ENCODE measurements at places on chromosomes 2 and 18. TPM values are rescaled to one million over a fixed set of nuclear protein-coding genes. Genes with fewer than 3 reads are reported as not detected.

- DNase-seq = no peak
Measured at GRCh38 chr2:157684940-157685466, 56.3 kb upstream of the ACVR1C start.

TUBB8B gene
- not detected for total RNA-seq

CCL20 gene
- total RNA-seq = not detected

GRCh38 chr18:11518788-11519685, 90.4 kb upstream of the SLC35G4 start:
- DNase-seq = no peak

DNA sequence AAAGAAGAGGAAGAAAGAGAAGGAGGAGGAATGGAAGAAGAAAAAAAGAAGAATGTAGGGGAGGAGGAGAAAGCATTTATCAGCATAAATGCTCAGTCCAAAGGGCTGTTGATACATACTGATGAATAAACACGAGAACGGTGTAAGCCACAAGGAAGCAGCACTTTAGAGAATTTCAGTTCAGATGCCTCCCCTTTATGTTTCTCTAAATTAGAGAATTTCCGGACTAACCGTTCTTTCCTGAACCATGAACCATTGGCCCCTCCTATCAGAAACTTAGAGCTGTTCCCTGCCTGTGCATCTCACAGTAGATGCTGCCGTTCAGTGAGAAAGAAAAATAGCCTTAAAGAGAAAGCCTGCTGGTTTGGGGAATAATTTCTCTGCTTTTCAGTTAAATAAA, 49.2 kb upstream of the TUBA3D start:
- DNase-seq = no peak

DNA sequence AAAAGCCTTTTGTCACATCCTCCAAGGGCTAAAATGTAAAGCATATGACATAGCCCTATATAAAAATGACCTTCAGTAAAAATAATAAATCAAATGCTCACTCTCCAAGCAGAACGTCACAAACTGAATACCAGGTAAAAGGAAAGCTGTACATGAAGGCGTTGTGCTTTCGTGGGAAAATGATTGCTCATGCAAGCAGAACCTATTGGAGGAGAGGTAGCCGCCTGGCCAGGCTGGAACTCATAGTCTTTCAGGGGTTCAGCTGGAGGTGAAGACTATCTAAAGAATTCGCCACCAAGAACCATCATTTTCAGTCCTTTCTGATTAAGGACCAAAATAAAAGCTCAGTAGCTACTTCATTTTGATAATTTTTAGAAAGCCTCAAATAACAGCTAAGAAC, 44.7 kb downstream of the ANKRD44 start:
- DNase-seq = no peak

GRCh38 chr18:35835833-35836232, 136.6 kb upstream of the RMP24 start:
- no peak for DNase-seq

DSG4 gene
- not detected for total RNA-seq

KLHL41 gene
- 2.6 TPM for total RNA-seq

GRCh38 chr2:96893289-96894150, 23.6 kb upstream of the SEMA4C start:
- no peak for DNase-seq

DNA sequence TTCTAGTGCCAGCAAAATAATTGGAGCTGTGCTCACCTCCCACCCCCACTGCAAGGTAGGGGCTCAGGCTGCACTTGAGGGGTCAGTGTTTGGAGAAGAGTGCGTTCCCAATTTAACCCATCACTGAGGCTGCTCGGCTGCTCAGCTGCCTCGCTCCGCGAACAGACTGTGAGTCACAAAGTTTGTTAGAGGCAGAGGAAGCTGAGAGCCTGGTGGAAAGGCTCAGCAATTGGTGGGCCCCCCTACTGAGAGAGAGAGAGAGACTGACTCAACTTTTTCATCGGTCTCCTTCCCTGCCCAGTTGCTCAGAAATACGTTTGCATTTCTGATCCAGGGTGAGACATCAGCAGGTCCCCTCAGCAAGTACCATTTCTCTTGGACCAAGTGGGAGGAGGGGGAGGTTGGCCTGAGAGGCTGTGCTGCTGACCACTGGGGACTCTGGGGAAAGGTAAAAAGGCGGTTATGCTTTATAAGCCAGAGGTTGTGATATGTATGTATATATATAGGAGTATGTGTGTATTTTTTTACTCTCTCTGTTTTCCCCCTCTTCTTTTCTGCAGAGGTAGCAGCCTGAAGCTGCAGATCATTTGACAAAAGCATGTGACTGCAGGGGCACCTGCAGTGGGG, 1.5 kb downstream of the EFR3B start:
- no peak for DNase-seq

- DNase-seq = no peak
Measured at GRCh38 chr2:11154016-11154922, 998 bp upstream of the SLC66A3 start.

DNA sequence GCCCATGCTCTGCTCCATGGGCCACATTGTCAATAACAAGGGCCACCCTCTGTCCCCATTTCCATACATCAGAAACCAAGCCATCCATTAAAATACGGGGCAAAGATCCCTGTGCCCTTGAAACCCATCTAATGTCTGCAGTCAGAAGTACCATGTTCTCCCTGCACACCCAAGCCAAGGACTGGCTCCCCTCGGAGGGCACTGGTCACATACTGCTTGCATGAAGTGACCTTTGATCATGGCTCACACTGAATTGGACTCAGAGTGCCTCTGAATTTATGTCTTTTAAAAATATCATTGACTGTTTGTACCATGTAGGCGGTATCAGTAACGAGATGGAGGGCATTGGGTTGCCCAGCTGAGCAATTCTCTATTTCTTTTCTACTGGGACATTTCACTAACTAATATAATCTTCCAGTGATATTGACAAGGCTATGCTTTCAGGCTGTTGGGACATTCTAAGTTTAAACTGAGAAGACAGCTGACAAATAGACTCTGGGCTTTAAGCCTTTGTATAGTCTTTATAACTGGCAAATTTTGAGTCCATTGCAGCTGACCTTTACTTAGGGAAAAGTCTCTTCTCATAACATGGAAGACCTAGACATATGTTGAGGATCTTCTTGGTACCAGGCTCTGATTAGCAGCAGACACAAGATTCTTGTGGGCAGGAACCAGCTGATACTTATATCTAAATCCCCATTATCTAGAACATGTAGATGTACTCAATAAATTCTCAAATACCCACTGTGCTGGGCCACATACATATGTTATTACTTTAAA, 214.3 kb downstream of the MYCN start:
- DNase-seq = no peak

DNA sequence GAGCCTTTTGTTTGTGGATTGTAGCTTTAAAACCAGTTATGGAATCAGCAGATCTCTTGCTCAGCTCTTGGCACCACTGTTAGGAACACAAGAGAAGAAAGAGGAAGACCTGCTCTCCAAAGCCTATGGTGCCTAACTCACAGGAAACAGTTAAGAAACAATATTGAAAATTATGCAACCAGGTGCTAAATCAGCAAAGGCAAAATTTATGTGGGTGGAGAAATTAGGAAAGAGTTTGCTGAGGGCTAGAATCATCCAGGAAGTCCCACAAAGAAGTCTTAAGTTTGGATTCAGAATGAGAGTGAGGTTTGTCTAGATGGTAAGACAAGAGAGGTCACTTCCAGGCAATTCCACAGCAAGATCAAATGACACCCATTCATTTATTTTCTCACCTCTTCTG, 49.4 kb downstream of the AOX1 start:
- no peak for DNase-seq

STK36 gene
- 52.3 TPM for total RNA-seq

MARCO gene
- total RNA-seq = 0.36 TPM

GRCh38 chr18:45540125-45540524, 75.2 kb upstream of the SLC14A2 start:
- DNase-seq = no peak

- DNase-seq = peak; percentile 46
Measured at GRCh38 chr2:221572821-221573429, 821 bp upstream of the EPHA4 start.

GRCh38 chr2:181408861-181409260, 48.3 kb upstream of the ITGA4 start:
- DNase-seq = no peak

GRCh38 chr2:230347659-230348305, 20.8 kb downstream of the SP140L start:
- DNase-seq = no peak

KLHL14 gene
- total RNA-seq = 9.4 TPM

TSPYL6 gene
- total RNA-seq = 0.18 TPM

DNA sequence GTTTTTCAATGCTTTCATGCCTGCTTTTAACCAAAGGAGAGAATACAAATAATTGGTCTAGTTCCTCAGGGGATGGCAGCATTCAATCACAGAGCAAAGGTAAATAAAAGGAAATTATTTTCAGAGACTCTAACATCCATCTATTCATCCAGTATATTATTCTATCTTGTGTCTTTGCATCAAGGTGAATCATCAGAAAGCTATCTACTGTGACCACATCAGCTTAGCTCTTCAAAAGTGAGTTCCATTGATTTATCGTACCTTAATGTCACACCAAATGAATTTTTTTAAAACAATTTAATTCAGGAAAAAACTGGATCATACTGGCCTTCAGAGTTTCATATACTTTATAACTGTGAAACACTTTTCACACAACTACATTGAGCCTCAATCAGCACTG, 66.1 kb downstream of the CHN1 start:
- DNase-seq = no peak

GRCh38 chr2:95041824-95042442, 16.4 kb downstream of the MAL start:
- no peak for DNase-seq

NYAP2 gene
- total RNA-seq = 21.1 TPM

DNA sequence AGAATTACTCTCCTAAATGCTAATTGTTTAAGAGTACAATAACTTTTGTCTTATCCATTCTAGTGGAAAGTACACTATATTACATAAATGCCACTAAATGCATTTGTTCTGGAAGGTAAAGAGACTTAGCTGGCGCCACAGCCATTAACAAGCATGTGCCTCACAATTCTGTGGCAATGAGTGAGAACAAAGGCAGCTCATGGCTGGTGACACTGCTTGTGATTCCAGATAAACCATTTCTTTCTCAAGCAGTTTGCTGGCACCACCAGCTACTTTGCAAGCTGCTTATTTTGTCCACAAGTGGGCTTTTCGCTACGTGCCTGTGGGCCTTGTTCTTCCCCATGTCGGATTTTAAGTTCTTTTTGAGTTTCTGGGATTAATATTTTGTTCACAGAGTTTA, 147.6 kb upstream of the SMAD7 start:
- peak; percentile 15 for DNase-seq

ST3GAL5 gene
- 61.9 TPM for total RNA-seq

GRCh38 chr2:31788273-31788672, 207.5 kb upstream of the SRD5A2 start:
- DNase-seq = no peak

CYP1B1 gene
- 23.7 TPM for total RNA-seq
